ENCODE measurements at places on chromosomes 3 and 15.

DNA sequence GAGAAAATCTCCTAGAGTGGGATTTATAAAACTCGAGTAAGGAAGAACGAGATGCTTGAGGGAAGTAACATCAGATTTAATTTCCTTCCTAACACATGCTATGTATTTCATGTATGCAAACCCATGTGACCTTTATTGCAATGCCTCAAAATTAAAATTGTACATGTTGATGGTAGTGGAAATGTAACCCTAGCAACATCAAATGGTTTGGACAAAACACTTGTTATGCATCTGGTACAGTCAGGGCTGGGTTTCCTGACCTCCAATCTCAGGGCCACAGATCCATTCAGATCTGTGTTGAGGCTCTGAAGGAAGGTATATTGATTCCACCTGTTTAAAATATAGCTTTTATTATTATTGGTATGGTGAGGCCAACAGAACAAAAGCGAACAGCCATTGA, 246.0 kb downstream of the WNT5A start:
- DNase-seq: no peak

DNA sequence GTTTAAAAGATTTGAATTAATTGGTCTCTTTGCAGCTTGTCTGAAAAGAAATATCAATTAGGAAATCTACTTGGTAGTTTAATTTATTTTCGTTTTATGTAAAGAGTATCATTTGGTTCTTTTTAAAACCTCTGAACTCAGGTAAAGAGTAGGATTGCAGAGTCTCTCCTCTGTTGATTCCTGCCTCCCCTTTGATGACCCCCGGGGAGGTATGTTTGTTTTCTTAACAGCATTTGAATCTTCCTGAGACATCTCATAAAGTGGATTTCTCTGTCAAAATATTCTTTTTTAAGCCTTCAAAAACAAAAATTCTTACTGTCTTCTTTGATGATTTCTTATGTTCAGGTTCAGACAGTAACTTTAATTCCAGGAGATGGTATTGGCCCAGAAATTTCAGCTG, 8.0 kb downstream of the IDH3A start:
- no peak for DNase-seq

GRCh38 chr3:12461097-12461649, 23.1 kb upstream of the TSEN2 start:
- DNase-seq: no peak

DNA sequence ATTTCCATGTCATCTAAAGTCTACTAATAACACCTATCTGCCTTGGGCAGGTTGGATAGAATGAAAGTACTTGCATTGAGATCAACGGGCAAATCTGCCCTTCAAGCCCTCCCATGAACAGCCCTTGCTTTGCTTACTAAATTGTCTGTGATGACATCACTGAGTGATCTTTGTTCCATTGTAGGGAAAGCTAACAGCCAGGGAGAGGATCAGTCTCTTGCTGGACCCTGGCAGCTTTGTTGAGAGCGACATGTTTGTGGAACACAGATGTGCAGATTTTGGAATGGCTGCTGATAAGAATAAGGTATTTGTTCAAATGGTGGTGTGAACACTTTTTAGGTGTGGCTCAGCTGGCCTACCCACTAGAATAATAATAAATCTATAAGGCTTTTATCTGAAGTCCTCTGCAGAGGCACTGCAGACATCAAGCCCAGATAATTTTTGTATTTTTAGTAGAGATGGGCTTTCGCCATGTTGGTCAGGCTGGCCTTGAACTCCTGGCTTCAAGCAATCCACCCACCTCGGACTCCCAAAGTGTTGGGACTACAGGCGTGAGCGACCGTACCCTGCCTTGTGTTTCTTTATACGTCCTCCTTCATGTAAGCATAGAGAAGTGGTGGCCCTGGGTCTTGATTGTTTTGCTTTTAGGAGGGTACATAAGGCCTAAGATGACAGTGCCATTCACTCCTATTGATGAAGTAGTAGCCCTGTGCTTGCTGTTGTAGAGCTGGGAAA, 5.7 kb downstream of the PCCB start:
- DNase-seq: no peak

- DNase-seq: no peak
Observed at GRCh38 chr3:78176869-78177268, 1137.0 kb downstream of the ROBO2 start.

DNA sequence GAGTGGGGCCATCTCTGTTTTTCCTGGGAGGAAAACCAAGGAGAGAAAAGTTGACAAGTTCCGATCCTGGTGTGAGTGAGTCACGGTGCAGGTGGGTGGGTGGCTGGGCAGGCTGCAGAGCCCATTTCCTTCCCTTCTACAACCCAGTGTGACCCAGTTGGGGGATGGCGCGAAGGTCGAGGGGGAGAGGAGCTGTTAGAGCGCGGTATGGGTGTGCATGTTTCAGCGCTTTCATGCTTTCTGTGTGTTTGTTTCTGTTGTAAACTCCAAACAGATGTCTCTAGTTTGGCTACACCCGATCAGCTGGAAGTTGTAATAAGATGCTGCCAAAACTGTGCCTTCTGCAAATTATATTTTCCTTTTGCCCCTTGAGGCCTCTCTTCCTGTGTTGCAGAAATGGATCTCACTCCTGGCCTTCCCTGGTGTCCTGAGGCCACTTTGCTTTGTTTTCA, 3.8 kb downstream of the FAM43A start:
- peak; percentile 12 for DNase-seq

- no peak for DNase-seq
Observed at GRCh38 chr3:11140030-11140712, 14.1 kb upstream of the HRH1 start.

GRCh38 chr3:192564611-192565010, 162.7 kb downstream of the FGF12 start:
- DNase-seq: no peak

- DNase-seq: no peak
Observed at GRCh38 chr3:119585856-119586570, 6.7 kb downstream of the ADPRH start.

DNA sequence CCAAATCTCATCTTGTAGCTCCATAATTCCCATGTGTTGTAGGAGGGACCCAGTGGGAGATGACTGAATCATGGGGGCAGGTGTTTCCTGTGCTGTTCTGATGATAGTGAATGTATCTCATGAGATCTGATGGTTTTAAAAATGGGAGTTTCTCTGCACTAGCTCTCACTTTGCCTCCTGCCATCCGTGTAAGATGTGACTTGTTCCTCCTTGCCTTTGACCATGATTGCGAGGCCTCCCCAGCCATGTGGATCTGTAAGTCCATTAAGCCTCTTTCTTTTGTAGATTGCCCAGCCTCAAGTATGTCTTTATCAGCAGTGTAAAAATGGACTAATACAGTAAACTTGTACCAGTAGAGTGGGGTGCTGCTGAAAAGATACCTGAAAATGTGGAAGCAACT, 44.5 kb downstream of the DUT start:
- DNase-seq: no peak

DNA sequence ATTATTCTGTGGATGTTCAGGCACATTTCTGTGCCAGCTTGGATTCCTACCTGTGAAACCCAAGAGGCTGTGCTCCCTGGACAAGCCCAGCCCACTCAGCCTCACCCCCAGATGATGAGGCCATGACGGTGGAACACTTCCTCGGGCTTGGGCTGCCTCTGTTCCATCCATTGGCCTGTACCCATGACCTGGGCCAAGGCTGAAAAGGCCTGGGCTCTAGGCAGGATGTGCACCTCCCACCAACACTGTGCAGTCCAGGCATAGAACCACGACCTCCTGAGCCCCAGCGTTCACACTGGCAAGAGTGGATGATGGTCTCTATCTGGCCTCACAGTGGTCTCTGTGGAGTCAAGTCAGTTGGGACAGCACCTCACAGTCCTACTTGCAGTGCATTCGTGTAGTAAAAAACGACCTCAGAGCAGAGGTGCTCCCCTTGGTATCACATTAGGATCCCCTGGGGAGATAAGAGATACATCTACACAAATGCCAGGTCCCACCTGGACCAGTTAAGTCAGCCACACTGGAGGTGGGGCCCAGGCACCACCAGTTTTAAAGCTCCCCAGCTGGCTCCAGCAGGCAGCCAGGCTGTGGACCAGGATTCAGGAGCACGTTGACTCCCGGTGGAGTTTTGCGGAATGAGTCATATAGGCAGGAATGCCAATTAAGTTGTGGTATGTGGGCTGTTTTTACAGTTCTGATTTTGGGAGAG, 39.0 kb upstream of the IGF1R start:
- DNase-seq: no peak

DNA sequence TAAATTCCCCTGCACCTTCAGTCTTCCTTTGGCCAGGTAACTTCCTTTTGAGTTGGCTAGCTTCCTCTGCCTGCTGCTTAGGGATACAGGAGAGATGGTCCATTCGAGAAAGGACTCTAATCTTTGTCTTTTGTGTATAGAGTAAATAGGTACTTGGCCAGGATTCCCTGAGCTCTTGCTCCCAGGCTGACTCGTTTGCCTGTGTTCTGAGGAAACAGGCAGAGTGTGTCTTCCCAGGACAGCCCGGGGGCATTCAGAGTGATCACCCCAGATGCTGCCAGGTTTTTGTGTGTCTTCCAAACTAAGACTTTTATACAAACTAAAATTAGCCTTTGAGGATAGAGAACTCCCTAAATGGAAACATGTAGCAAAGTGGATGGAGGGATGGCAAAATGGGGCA, 39.5 kb downstream of the TMEM108 start:
- DNase-seq: no peak

DNA sequence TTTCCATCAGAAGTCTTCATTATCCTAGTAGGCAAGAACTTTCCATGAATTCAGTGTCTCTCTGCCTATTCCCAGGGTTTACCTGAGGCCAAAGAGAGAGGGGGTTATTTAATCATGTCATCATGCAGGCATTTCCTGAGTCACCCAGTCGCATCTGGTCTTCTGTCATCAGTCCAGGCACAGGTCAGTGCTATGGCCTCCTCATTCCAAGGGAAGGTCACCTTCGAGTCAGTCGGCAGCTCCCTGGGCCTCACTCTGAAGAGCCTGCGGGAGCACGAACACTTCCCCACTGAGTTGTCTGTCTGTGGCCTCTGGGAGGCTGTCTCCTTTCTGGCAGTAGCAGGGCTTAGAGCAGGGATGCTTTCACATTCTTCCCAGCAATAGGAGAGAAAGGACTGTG, 26.2 kb upstream of the LRTM1 start:
- DNase-seq: no peak

DNA sequence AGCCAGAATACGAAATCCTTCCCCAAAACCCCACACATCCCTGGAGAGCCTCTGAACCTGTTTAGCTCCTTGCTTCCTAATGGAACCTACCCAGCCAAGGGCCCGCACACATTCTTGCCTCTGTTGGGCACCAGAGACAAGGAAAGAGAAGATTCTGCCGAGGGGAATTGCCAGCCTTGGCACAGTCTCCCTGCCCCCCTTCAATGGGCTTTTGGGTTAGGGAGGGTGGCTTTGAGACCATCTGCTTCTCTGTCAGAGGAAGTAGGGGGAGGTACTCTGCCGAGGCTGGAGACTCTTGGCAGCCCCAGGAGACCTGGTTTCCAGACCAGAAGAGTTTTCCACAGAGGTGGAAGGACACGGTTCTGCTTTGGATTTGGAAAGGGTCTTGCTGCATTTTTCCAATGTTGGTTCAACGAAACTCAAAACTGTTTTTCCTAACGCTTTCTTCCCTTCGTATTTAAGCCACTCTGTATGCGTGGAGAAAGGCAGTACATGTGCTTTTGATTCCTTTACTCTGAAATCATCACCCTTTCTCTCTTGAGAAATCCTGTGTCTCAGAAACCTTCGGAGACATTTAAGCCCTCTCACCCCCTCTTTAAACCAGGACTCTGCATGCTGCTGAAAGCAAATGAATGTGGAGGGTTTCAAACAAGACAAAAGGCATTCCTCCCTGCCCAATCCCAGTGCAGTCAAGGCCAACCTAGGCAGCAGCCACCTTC, 78.8 kb upstream of the PRR23C start:
- no peak for DNase-seq

DNA sequence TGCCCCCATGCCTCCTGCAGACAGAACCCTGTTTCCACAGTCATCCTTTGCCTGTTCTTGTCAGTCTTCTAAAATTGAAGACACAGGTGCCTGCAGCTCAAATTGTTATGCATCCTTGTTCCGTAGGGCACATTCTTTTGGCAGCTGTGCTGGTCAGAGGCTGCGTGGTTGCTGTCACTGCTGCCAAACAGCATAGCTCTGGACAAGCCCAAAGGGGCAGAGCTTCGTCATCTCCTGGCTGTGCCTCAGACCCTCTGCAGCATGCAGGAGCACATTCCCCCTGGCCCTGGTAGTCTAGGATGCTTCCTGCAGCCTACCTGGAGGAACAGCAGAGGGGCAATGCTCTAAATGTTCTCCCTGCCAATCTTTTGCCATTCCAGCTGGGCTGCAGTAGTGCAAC, 2.1 kb upstream of the FBXL22 start:
- DNase-seq: no peak

DNA sequence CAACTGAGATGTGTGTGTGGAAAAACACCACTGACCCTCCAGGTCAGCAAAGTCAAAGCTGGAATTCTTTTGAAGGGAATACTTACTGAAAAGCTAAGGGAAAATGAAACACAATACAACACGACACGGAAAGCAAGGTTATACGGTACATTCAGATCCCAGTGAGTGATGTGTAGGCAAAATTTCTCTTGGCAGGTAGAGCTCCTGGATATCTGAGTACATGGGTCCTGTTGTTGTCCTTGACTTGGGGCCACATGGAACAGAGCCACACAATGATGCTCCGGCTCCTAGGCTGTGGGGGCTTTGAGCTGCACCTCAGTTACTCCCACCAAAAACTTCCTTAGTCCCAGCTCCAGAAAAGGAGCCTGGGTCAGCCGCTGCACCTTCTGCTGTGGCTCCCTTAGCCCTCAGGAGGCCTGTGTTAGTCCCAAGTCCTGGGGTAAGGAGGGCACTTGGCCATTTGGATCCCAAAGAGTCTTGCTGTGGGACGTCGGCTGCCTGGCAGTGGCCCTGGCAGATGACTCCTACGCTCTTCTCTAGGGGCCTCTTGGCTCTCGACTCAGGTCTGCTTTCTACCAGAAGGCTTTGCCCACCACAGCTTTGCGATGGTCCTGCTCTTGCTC, 95.6 kb downstream of the ADCY5 start:
- no peak for DNase-seq

DNA sequence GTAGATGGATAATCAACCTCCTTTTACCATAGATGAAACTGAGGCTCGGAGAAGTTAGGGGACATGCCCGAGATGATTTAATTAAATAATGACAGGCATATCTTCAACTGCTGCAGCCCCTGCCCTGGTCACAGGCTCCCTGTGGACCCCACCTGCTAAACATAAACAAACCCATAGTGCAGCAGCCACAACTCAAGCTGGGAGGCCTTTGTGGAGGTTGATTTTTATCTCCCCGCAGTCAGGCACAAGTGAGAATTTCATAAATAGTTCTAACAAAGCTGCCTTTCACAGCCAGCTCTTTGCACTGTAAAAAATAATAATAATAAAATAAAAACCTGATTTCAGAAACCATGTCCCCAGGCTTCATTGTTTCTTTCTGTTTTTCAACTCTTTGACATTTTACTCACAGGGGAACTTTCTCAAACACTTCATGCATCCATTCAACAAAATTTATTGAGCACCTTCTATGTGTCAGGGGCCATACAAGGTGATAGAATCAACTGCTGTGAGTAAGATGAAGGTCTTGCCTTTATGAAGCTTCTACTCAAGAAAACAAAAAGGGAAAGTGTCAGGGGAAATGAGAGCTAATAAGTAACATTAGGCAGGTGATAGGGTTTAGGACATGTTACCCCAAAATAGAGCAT, 393.6 kb upstream of the PROK2 start:
- no peak for DNase-seq

GRCh38 chr3:71064956-71065763, 518.4 kb downstream of the FOXP1 start:
- peak; percentile 73 for DNase-seq

GRCh38 chr3:7290077-7290825, 429.3 kb downstream of the GRM7 start:
- DNase-seq: no peak

GRCh38 chr15:42691770-42692169, 45.2 kb downstream of the CDAN1 start:
- no peak for DNase-seq

- DNase-seq: peak; percentile 50
Observed at GRCh38 chr3:153462545-153462944, 300.5 kb downstream of the RAP2B start.
